ENCODE measurements at places on chromosomes 12 and 14.

DNA sequence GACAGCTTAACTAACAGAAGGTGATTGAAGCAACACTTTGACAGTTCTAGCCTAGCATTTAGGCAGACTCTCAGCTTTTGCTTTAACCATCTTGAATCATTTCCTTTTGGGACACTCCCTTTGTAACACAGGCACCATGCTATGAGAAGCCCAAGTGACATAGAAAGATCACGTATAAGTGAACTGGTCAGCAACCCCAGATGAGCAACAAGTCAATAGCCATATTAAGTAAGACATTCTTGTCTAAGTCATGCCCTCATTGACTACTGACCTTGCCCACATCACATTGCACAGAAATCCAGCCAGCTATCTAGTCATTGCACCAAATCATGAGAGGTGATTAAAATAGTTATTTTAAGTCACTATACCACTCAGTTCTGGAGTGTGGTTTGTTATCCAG lies 476.8 kb downstream of the TRHDE start:
- no peak for DNase-seq

DNA sequence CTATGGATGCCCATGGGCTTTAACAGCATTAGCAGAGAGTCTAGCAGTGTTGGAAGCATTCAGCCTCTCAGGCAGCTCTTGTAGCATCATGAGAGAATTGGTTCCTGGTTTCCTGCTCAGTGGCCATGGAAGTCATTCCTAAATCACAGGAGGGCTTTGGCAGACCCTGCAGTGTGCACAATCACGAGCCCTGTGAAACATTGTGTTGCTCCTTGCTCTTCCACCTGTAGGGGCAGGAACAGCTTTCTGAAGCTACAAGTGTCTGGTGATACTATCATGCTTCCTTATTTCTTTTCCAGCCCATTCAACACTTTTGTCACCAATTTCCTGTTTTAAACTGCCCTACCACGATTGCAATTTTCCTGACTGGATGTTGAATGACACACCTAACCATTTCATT lies 402.2 kb upstream of the USP15 start:
- DNase-seq, result no peak

GRCh38 chr14:104383996-104384775 lies 195.4 kb upstream of the C14orf180 start:
- no peak for DNase-seq

DNA sequence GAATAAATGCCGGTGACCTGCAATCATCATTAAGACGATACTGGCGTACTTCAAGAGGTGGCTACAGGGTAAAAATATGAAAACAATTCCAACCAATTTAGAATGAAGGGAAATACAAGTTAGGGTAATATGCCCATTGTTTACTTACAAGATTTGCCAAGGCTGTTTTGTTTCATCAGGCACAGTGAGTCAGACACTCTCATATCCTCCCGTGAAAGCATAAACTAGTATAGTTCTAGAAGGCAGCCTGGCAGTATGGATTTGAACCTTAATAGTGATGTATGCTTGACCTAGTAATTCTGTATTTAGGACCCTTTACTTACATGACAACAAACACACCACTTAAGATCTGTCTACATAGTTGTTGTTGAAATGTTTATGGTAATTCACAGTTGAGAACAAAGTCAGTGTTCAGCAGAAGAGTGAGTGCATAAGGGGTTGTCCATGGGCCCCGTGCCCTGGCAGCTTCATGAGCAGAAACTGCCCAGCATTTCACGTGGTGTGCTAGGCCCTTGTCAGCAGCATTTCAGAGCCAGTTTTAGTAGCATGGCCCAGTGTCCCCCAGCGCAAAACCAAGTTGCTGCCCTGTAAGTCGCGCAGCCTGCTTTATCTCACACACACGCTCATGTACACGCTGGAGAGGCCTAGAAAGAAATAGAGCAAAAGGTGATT lies 80.8 kb downstream of the EP400 start:
- DNase-seq, result no peak

DNA sequence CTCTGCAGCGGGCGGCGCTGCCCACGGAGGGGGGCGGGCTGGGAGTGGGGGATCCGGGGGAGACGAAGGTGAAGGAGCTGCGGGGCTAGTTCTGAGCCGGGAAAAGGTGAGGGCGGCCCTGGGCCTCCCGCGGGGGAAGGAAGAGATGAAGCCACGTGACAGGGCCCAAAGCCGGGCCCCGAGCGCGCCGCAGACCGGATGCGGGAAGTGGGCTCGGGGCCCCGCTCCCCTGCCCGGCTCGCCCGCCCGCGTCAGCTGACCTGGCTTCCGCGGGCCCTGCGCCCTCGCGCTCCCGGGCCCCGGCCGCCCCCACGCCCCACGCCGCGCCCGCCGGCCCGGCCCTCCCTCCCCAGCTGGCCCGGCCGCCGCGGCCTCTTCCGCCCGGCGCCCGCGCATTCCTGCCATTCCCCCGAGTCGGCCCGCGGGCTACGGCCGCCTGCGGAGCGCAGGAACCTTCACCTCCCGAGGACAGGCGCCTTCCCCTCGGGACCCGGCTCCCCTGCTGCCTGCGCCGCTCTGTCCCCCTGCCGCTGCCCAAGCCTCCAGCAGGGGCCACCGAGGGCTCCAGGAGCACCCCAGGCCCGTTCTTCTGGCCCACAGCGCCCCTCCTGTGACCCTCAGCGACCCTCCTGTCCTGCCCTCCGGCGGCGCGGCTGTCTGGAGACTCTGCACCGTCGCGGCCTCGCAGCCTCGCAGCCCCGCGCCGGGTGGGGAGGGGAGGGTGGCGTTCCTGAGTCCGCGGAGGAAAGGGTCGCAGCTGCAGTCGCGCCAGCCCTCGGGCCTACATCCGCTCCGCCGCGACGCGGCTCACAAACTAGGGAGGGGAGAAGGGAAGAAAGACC lies 20.4 kb downstream of the NINJ2 start:
- DNase-seq, result peak; percentile 65

GRCh38 chr12:130097342-130097741 lies 64.9 kb upstream of the FZD10 start:
- DNase-seq, result no peak

- no peak for DNase-seq
Measured at GRCh38 chr12:247271-247670, 15.4 kb downstream of the SLC6A13 start.

DNA sequence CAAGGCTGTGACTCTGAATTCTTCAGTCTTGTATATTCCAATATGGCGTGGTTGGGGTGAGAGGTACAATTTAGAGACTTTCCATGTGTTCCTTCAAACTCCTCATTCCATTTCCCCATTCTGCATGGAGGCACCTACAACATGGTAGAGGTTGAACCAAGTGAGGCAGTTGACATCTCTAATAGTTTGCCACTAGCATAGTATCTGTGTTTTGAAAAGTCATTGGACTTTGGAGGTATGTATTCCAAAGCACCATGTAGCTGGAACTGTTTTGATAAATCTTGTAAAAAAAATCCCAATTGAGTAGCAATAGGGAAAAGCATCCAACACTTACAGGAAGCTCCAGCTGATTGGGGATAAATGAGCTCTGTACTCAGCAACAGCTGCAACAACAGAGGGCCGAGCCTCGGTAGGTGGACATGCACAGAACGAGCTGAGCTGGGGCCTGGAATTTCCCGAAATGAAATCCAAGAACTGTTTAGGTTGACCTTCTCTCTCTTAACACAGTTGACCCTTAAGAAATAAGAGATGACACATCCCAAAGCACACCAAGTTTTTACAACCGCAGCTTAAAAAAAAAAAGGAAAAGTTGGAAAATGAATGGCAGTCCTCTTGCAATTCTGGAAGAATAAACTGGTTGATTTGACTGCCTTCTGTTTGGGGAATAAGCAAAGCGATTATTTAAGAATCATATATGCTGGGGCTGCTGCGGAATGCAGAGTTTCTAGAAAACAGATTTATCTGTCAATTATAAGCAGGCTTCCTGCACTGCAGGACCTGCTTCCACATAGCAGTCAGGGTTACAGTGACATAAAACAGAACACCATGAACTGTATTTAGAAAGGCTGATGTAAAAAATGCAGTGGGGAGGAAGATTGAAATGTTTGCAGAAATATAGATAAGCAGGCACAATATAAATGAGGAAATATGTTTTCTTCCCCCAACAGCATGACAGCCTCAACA lies 194.6 kb upstream of the KRR1 start:
- DNase-seq, result no peak

GRCh38 chr12:132523576-132524331 lies 33.8 kb downstream of the FBRSL1 start:
- peak; percentile 48 for DNase-seq

DNA sequence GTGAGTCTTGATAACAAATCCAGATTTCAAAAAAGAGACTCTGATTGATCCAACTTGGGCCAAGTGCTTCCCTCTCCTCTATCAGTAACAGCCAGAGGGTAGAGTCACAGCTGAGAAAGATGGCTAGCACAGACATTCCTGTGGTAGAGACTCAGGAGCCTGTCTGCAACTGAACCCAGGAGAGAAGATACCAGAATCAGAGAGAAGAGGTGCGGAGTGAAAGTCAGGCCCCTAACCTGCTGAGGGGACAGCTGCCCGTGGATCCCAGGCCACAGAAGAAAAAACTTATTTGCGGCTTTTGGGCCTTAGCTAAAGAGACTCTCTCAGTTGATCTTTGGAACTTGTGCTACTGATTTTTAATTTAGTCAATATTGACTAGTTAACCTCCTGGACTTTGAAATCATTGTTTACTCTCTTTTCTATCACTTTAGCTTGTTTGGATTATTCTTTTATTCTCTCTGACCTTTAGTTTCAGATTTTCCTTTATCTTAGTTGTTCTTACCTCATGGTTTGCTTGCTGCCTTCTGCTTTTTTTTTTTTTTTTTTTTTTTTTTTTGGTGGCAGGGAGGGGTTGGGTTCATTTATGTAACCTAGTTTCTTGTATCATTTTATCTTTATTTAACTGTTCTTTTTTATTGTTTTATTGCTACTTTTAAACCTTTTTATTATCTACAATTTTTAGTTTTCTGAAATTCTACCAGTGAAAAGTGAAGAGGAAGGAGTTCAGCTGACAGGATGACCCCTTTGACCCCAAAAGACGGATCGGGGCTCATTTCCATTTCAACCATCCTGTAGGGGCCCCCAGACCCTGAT lies 154.9 kb upstream of the KRR1 start:
- no peak for DNase-seq

GRCh38 chr12:6182279-6182898 lies 17.8 kb upstream of the CD9 start:
- no peak for DNase-seq

Measured in T-helper 1 cell (primary cell).